ENCODE measurements at places on chromosomes 12 and 14. TPM values are rescaled to one million over a fixed set of nuclear protein-coding genes. Genes with fewer than 3 reads are reported as not detected.

KRT1 gene
- total RNA-seq, result not detected

BCL11B gene
- total RNA-seq, result 0.67 TPM

KRT73 gene
- not detected for total RNA-seq

SLCO1B3 gene
- not detected for total RNA-seq

BDKRB1 gene
- total RNA-seq, result 0.71 TPM

- no peak for DNase-seq
Observed at GRCh38 chr12:117876436-117876816, 92.4 kb downstream of the KSR2 start.

DNA sequence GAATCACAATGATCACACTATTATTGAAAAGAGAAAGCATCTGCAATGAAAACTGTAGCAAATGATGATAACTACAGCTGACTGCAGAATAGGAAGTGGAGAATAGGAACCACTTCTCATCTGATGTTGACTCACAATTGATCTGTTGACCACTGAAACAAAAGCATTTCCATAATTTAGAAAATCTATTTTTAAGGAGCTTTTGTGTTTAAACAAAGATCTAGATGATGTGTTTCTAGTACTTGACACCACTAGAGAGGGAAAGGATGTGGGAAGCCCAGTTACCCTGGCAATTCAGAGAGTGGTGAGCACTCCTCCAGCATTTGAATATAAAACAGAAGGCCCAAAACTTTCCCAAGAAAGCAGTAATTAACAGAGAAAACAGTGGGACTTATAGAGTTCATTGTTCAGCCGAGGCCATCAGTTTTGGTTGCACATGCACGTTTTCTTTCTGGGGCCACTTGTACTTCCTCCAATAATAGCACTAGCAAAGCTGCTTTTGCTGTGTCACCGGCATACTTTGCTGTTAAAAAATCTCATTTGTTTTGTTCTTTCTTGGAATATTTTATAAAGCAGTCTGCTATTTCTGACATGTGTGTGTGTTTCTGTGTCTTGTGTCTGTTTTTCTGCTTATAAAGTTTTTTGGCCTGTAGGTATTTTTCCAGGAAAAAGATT lies 76.1 kb upstream of the HECTD1 start:
- DNase-seq, result no peak

DNA sequence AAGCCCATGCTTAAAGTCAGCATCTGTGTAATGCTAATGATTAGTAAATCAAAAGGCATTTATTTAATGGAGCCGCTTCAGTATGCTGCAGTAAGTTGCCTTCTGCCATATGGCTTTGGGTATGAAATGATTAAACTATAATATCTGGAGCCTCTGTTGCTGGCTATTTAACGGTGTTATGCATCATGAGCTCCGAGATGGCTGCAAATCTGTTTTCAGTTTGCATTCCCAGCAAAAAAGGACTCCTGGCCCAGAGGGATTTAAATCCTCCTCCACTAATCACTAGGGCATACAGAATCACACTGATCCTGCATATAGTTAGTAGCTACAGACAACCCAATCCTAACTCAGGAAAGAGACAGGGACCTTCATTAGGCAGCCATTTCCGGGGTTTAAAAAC lies 171.5 kb upstream of the EEA1 start:
- no peak for DNase-seq

GRCh38 chr14:30527196-30527595 lies 31.8 kb upstream of the G2E3 start:
- DNase-seq, result no peak

DNA sequence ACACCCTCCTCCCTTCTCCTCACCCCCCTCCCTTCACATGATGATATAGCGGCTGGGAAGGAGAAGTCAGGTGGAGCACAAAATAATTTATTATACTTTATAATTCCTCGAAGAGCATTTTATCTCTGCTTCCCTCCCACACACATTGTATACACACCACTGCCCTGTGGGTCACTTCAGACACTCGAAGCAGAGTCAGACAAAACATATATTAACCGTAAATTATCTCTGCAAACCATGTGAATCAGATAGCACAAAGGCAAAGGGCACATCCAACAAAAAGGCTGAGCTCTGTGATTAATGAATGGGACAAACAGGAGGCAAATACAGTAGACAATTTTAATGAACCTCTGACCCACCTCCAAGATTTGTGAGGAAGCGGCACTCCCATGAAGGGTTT lies 450.7 kb downstream of the GALC start:
- DNase-seq, result no peak

DNA sequence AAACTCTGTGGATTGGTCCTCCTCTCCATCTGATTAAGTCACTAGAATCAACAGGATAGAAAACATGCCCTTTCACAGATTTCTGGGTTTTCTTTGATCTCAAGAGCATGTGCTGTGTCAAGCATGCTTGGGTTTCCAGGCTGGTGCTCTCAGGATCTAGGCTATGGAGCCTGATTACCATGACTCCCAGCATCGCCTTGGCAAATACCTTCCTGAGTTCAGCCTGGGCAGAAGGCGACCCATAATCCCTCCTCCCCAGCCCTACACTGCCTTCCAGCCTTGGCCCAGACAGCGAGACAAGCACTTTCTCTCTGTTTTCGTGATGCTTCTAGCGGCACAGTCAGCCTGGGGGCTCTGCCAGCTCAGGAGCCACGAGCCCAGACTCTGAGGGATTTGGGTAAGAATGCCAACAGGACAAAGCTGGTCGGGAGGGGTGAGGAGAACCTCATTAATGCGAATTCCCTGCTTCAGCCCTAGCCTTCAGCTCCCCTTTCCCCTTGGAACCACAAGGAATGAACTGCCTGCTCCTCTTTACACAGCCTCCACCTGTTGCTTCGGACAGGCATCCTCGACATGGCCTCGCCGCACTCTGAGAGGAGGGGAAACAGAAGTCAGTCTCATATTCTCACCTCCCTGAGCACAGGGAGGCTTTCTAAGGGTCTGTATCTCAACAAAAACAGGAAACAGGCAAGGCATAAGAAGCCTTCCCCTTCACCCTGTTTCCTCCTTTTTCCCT lies 227.1 kb downstream of the MSRB3 start:
- DNase-seq, result no peak

- no peak for DNase-seq
Observed at GRCh38 chr12:9843407-9843806, 16.1 kb downstream of the KLRF1 start.

DNA sequence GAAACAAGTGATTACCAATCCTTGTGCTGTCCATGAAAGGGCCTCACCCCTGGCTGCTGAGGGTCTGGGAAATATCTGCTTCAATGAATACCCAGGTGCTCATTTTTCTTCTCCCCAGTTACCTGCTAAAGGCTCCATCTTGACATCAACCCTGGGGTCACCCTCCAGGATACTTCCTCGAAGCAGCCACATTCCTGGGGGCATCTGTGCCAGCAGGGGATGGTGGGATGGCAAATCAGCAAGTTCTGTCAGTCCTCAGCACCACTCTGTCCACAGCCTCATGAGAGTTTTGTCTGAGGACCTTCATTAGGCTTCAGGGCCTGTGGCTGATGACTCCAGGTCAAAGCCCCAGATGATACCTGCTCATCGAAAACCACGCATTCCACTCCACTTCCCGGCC lies 124.8 kb downstream of the ZFP36L1 start:
- DNase-seq, result peak; percentile 47

- no peak for DNase-seq
Observed at GRCh38 chr14:69987406-69988121, 108.3 kb downstream of the SMOC1 start.

DNA sequence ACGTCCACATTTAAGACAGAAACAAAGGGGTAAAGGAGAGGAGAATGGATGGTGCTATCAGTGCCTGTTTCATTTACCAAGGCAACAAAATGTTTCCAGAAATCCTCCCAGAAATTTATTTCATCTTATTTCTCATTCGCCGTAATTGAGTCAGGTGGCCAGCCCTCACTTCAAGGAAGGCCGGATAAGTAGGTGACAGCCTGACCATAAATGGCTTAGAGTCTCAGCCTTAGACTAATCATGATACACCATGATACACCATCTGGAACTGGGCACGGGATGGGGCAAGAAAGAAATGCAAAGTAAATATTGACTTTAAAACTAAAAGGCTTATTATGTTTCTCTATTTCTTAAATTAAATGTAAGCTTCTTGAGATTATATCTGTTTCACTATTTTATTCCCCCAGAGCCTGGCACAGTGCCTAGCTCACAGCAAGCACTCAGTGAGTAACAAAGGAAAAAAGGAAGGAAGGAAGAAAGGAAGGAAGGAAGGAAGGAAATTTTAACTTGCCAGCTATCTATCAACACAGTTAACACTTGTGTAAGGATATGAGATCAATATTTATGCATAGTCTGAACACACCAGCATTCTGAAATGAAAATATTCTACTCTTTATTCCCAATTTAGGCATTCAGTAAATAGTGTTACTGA lies 106.1 kb upstream of the FSCB start:
- DNase-seq, result no peak

DNA sequence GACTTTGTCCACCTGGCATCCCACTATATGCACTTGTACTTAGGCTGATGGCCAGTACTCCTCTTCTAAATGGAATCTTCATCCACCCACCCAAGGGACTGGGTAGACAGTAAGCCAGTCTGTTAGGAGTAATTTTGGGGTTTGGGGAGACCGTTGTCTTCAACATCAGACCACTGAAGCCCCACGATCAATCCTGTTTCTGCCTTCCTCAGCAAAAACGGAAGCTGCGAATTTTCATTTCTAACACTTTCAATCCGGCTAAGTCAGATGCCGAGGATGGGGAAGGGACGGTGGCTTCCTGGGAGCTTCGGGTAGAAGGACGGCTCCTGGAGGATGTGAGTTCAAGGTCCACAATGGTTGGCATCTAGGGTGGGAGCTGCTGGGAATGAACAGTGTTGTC lies 2.0 kb downstream of the SMARCD1 start:
- no peak for DNase-seq

DNA sequence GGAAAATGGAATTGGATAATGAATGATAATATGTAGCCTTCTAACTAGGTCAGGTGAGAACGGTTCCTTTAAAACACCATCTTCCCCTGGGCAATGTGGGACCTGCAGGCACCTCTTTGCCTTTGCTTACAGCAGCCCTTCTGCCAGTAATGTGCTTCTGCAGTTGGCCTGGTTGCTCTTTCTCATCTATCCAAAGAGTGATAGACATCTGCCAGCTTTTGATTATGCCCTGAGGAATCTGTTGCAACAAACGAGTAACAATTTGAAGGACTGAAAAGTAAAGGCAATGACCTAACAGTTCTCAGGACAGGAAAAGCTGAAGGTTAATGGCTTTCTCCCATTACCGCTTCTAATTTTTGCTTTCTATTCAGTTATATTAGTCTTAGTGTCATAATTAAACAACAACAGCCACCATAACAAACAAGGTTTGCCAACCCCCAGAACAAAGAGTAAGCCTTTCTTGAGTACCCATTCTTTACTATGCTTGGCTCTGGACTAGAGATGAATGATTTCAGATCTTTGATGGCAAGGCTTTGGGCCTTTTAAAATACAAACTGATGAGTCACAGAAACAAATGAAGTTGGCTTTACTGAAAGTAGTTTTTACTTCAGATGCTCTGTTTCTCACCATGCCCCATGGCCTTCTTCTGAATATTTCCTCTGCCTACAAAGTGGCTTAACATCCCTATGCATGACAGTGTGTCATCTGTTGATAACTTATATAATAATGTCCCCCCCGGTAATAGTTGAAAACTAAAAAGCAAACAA lies 76.1 kb upstream of the KRR1 start:
- no peak for DNase-seq

DNA sequence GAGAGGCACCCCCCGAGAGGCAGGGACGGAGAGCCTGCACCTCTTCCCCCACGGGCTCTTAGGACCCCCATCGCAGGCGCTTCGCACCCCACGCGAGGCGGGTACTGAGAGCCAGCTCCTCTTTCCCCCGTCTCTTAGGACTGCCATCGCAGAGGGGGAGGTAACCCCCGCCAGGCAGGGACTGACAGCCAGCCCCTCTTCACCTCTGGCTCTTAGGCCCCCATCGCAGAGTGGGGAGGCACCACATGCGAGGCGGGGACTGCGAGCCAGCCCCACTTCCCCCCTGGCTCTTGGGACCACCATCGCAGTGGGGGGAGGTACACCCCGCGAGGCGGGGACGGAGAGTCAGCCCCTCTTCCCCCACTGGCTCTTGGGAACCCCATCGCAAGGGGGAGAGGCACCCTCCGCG lies 46.1 kb downstream of the DDX11 start:
- peak; percentile 68 for DNase-seq

DNA sequence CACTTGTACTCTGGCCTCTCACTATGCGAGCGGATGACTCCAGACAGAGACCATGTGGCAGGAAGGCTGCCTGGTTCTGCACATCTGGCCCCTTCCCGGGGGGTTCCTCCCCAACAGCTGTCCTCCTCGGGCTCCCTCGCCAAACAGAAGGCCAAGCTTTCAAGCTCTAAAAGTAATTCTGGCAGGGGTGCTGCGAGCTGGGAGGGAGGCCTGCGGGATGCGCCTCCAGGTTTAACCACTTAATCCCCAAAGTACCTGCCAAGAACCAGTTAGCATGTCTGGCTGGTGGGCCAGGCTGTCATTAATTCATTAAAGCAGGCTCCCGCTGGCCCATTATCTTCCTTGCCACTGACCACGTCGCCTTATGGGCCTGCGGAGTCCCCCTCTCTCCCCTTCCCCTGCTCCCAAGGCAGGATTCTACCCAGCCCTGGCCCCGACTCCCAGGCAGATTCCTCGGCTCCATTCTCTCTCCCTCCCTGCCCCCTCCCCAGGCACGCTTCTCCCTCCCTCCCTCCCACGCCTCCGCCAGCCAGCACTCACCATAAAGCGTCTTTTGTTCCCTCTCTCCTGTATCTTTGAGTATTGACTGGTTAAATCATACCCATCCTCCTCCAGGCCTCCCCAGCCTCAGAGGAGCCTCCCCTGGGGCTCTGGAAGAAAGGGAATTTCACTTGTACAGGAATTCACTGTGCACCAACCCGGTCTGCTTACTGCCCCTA lies 4.9 kb downstream of the HRK start:
- DNase-seq, result no peak

DNA sequence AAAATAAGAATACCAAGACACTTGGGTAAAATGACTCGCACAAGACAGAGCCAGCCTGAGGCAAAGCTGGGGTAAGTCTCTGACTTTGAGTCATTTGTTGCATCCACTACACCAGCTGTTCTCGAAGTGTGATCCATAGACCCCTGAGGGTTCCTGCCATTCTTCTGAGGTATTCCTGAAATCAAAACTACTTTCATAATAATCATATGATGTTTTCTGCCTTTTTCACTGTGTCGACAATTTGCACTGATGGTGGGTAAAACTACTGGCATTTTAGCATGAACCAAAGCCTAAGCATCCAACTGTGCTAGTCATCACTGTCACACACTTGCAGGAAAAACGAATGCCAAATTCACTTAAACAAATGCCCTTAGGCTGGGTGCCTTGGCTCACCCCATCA lies 135.5 kb upstream of the FUT8 start:
- DNase-seq, result no peak

DNA sequence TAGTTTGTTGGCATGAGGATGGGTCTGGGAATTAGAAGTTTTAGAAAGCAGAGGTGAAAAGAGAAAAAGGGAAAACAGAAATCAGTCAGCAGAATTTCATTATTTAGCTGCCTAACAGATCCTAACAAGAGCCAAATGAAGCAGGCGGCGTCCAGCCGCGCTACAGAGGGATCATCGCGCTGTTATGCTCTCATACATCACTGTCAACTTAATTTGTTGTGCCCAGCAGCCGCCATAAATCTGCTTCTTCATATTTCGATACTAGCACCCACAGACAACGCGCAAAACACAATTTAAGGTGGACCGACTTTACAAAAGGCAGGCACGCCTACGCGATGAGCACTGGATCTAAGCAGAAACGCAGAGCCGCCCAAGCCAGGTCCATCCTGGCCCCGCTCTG lies 66.7 kb downstream of the SETD3 start:
- DNase-seq, result no peak
